ENCODE measurements at places on chromosomes 7 and 10. TPM values are rescaled to one million over a fixed set of nuclear protein-coding genes. Genes with fewer than 3 reads are reported as not detected.

The OR9A2 gene
- total RNA-seq = not detected

The DDC gene
- not detected for total RNA-seq

The SLC26A3 gene
- not detected for total RNA-seq

The PNLIPRP3 gene
- total RNA-seq = not detected

The CISD1 gene
- total RNA-seq = 19.2 TPM

The PLEKHS1 gene
- not detected for total RNA-seq

The AEBP1 gene
- 34.1 TPM for total RNA-seq

The ASB10 gene
- not detected for total RNA-seq

The NUTM2E gene
- total RNA-seq = under 0.01 TPM

The HYAL4 gene
- not detected for total RNA-seq

The FXYD4 gene
- not detected for total RNA-seq

The STEAP1B gene
- total RNA-seq = 25.3 TPM
